ENCODE measurements at places on chromosomes 1 and 21.

DNA sequence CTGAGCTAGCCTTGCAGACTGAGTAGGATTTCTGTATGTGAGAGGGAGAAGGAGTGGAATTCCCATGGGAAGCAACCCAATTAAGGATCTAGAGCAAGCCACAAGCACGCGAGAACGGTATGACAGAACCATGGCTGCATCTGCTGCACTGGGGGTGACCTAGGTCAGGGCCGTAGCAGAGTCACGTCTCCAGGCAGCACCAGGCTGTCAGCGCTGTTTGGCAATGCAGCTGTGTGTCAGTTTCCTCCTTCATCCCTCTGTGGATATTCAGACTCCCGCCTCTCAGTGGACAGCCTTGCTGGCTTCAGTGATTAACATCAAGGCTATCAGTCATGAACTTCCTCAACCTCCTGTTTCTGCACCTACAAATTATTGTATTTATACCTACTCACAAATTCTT is 118.1 kb upstream of the PPP2R5A start:
- no peak for DNase-seq

- DNase-seq, result no peak
These were observed 27.1 kb upstream of the DISP1 start for GRCh38 chr1:222787729-222788128.

DNA sequence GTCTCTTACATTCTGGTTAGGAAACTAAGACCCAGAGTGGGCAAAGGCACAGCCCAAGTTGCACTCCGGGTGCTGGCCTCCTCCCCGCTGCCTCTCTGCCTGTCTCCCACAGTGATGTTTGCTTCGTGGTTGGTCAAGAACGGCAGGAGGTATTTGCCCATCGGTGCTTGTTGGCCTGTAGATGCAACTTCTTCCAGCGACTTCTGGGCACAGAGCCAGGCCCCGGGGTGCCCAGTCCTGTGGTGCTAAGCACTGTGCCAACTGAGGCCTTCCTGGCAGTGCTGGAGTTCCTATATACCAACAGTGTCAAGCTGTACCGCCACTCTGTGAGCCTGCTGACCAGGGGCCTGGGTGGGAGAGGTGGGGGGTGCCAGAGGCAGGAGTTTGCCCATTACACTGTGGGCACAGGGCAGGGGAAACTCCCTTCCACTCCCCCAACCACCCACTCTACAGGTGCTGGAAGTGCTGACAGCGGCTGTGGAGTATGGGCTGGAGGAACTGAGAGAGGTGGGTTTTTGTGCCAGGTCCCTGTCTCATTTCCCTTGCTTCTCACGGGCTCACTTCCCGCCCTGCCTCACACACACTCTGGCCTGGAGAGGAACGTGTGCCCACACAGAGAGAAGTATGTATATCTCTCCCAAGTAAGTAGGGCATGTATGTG is 1.9 kb downstream of the BTBD19 start:
- DNase-seq, result no peak

DNA sequence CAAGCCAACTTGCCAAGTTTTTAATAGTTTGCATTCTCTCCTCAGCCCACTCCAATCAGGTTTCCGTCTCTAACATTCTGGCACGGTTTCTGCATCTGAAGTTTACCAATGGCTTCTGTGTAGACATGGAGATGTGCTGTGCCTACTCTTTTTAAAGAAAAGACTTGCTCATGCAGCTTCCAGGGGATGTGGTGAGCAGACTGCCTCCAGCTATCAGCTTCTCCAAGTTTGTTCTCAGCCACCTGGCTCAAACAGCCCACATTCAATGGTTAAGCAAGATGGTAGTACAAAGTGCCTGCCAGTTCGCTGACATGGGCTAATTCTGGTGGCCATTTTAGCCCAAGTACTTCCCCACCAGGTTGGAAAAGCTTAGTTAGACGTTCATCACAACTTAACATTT is 465.3 kb downstream of the NEGR1 start:
- no peak for DNase-seq

- DNase-seq, result peak; percentile 50
These were observed 3.2 kb downstream of the LRRC42 start for GRCh38 chr1:53949023-53949990.

DNA sequence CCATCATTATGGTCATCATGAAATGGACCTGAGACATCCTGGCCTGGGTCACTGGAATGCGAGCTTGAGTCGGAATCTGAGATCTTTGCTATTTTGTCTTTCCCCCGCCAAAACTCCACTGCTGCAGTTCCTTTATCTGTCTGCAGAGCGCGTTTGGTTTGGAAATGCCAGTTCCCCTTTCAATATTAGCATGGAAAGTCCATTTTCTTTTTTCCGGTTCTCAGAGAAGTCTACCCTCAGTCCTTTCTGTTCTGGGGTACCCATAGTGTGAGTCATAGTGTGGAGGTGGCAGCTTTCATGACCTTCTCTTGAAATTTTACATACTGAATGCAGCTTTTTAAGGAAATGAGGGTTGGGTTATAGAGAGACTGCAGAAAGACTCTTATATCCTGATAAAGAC is 14.6 kb downstream of the CACNA1E start:
- DNase-seq, result no peak

- DNase-seq, result no peak
These were observed 7.3 kb upstream of the APP start for GRCh38 chr21:26177746-26178426.

GRCh38 chr1:218499011-218499691 is 154.0 kb downstream of the TGFB2 start:
- peak; percentile 61 for DNase-seq

DNA sequence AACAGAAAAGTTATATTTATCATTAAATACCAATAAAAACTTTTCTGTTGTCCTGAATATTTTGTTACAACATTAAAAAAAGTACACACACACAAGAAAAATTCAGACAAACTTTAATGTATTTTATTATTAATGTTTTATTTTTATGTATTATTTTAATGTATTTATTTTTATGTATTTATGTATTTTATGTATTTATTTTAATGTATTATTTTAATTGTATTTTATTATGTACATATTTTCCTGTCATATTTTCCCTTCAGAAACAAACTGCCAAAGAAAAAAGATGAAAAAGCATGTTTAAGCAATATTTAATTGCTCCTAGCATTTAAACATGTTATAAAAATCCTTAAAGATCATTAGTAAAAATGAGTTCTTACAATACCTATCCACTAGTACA is 222.1 kb downstream of the RERE start:
- no peak for DNase-seq

GRCh38 chr21:27713154-27714109 is 746.5 kb upstream of the ADAMTS5 start:
- DNase-seq, result peak; percentile 19

DNA sequence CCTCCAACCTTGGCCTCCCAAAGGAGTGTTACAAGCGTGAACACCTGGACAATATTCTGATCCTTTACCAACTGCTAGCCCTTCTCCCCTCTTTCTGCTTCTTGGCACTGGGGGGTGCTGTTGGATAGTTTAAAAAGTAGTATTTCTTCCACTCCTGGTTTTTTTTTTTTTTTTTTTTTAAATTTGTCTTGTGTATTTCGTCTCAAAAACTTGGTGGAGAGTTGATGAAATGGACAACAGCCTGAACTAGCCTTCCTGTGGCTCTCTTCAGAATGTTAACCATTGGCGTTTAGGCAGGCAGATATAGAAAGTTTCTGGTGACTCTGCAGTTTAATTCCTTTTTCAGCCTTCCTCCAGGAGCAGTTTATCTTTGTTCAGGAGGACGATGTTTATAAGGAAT is 69.7 kb upstream of the USP24 start:
- peak; percentile 56 for DNase-seq

DNA sequence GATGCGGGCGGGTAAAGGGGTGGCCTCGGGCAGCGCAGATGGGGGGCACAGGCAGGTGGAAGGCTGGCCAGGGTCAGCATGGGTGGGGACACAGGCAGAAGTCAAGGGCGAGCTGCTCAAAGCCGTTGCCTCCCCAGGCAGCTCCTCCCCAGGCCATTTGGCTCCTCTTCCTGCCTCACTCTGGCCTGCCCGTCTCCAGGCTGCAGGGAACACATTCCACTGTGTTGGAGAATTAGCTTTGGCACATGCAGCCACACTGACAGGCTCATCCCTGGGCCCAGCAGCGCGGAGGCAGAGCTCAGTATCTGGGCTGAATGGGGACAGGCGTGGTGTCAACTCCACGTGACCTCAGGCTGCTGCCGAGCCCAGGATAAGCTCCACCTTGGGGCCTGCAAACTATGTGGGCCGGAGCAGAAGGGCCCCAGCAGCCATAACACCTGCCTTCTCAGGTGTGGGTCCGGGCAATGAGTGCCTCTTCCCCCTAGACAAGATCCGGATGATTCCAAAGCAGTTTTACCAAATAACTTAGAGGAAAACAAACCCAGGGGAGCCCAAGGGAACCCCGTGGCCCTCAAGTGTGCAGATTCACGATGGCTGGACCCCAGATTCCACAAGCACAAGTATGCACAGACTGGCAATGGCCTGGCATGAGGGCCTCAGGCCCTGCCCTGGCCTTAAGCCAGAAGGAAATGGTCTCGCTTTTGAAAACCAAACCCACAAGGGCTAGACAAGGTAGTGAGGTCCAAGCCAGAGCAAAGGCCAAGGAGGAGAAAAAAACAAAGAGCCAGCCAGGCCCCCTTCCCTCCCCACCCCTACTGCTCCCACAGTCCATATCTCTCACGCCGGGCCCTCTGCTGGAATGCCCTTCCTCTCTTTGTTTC is 40.2 kb downstream of the HSPG2 start:
- DNase-seq, result no peak

DNA sequence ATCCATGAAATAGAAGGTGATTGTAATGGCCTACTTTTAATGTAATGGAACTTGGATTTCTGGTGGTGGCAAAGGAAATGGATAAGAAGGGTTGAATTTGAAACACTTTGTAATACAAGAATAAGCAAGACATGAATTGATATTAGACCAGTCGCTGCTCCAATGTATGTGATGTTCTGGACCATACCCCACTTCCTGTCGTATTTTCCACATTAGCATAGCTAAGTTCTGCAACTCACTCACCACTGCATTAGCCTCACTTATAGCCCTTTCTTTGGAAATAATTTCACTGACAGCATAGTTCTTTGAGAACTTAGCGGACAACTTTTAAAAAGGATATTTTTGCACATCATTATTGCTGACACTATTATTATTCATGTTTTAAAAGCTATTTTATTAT is 32.3 kb upstream of the CNIH3 start:
- DNase-seq, result no peak

DNA sequence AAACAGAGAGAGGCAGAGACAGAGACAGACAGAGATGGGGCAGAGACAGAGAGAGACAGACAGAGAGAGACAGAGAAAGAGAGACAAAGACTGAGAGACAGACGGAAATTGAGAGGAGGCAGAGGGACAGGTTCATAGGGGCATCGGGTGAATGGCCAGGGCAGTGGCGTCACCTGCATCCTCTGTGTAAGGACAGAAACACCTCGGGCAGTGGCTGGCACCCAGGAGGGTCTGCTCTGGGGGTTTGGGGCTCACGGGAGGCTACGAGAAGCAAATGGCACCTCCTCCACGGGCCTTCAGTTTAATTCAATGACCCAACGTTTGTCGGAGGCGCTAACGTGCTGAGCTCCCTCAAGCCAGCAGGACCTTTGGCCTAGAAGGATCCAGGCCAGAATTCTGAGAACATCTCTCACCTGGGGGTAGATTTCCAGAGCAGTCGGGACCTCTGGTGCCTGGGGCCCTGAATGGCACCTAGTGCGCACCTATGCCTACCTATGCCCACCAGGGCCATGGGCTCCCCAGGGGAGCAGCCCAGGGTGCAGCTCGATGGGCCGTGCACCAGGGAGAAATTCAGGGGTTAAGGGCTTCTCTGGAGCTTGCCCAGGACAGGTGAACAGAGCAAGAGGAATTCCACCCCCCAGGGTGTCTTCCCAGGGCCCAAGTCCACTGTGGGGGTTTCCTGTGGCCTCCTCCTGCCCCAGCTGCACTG is 20.6 kb upstream of the PTTG1IP start:
- DNase-seq, result no peak

- DNase-seq, result no peak
These were observed 437.2 kb upstream of the PRMT6 start for GRCh38 chr1:106619080-106619826.

DNA sequence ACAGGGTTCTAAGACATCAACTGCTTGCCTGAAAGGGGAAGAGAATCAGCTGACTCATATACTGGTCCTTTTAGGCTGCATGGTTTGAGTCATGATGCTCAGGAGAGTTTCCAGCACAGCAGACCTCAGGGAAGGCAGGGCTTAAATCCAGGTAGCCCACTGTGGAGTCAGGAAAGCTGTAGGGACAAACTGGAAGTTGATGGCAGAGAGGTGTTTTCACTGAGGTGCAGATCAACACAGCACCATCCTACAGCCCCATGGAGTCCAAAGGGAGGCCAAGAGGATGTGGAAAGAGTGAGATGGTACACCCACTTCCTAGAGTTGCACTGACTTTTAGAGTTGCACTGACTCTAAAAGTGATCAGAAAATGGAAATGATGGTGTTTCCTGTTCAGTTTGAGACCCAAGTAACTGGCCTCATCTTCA is 252.4 kb upstream of the DUSP10 start:
- DNase-seq, result peak; percentile 75

DNA sequence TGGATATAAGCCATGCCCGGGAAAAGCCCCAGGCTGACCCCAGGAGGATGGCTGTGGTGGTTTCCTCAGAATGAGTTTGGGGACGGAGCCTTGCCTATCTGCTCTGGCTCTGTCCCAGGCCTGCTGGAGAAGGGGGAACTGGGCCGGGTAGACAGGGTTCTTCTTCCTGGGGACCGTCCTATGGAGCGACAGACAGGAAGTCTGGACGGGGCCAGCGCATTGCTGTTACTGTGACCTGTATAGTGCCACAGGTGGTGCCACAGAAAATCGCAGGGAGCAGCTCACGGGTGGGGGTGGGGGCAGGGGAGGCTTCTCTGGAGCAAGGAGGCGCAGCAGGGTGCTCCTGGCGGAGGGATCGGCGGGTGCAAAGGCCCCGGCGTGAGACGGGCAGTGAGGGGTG is 36.4 kb downstream of the CFAP74 start:
- DNase-seq, result no peak

- DNase-seq, result peak; percentile 50
These were observed 24.4 kb downstream of the DHRS3 start for GRCh38 chr1:12593621-12594066.

DNA sequence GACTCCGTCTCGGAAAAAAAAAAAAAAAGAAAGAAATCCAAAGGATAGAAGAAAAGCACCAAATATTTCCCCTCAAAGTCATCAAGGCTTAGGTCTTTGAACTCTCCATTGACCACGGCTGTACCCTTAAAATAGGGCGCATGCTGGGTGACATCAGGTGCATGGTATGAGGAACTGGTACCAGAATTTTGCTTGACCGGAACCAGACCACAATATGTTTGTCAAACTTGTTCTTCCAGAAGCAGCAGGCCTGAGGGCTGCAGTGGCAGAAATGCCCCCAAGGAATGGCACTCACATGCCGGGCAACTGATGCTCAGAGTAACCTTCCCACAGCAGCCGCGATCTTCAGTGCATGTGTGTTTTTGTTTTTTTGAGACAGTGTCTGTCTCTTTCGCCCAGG is 21.0 kb downstream of the RCC1 start:
- peak; percentile 55 for DNase-seq

DNA sequence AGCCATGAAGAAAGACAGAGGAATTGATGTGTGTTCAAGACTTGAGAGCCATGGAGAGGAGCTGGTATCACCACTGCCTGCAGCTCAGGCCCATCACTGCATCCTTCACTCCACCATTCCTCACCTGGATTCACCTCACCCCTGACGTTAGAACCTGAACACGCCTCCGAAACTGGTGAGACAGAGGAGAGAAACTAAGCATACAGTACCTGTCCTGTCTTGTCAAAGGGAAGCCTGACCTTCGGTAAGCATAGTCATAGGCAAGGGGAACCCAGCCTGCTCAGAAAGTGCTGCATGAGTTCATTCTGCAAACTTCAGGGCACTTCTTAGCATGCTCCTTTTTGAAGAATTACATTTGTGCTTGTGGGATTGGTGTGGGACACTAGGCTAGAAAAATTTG is 425.8 kb downstream of the DSCAM start:
- peak; percentile 94 for DNase-seq
